ENCODE measurements at places on chromosomes 12 and 14.

DNA sequence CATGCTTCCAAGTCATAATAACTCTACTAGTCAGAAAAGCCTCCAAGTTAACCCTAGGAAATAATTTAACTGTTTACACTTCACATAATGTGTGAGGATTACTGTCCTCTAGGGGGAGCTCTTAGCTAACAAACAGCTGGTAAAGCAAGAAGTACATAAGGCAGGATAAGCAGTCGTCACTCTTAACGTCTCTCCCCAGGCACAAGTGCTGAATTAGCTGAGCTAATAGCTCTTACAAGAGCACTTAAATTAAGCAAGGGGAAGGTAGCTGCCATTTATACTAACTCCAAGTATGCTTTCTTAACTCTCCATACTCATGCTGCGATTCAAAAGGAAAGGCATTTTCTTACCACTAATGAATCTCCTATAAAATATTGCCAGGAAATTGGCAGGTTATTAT, 79.3 kb upstream of the TSPAN11 start:
- DNase-seq: no peak

DNA sequence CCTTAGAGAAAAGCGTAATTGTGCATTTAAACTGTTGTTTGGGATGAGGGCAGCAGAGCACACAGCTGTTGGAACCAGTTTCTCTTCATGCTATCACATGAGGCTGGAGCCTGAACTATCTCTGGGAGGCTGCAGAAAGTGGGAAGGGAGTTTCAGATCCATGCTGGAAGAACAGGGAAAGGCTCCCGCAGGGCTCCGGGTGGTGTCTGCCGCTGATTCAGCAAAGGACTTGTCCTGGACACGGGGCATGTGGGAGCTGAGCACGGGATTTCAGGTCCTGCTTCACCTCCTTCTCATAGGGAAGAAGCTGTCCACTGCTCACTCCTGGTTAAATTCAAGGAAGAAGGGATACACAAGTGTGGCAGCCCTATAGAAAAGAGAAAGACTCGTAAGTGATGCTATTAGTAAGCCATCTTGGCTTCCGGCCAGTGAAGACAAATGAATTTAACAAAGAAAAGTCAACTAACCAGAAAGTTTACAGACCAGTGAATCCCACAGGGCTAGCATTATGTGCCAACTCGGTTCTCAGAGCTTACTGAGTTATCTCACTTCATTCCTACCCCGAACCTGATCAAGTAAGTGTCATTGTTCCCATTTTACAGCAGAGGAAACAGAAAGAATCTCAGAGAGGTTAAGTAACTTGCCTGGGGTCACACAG, 6.7 kb upstream of the FZD10 start:
- no peak for DNase-seq

DNA sequence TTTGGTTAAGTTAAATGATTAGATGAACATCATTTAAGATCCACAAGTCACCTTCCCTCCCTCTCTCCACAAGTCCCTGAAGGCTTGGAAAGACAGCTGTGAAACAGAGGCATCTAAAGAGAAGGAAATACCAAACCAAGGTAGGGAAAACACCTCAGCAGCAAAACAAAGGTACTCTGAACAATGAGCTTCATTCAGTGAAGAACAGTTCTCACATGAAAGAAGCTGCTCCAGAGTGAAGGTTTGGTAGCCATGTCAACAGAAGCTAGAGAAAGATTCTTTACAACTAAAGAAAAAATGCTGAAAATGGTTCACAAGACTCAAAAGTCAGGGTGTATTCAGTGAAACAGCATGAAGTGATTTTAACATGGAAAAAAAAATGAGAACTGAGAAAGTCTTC, 69.4 kb downstream of the FGD6 start:
- no peak for DNase-seq

- DNase-seq: no peak
Observed at GRCh38 chr14:60339571-60339970, 90.5 kb downstream of the PPM1A start.

DNA sequence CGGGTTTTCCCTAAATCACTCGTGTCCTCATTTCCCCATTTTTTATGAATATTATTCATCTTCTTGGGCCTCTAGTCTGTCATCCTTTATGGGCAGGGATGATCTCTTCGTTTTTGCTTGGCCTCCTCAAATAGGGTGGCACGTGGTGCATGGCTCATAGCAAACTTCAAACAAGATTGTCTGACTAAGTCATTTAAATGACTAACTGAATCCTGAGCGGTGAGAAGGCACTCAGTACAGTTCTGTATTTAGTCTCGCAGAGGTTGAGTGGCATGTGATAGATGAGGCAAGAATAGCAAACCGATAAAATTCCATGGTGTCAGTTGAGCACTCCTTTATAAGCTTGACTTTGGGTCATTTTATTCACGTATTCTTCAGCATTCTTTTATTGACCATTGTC, 5.7 kb upstream of the JDP2 start:
- no peak for DNase-seq

DNA sequence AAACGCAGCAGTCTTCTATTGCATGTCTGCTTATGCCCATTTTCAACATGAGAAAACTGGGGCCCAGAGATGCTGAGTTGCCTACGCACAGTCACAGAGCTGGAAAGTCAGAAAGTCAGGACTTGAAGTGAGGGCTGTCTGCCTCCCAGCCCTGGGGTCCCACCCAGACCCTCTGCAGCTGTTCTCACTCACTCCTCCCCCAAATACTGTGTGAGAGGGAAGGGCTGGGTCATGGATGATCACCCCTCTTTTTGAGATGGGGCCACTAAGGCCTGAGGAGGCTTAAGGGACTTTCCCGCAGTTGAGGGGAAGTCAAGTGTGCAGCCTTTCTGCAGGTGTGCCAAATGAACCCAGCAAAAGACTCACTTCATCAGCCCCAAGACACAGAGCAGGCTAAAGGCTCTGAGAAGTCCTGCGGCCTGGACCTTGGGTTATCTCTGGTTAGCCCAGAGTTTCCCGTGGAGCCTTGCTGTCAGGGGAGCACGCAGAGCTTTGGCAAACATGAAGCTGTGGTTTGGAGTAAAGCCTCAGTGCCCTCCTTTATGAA, 18.7 kb downstream of the DTX1 start:
- DNase-seq: no peak

- DNase-seq: no peak
Observed at GRCh38 chr14:61513986-61514830, 181.1 kb upstream of the HIF1A start.

DNA sequence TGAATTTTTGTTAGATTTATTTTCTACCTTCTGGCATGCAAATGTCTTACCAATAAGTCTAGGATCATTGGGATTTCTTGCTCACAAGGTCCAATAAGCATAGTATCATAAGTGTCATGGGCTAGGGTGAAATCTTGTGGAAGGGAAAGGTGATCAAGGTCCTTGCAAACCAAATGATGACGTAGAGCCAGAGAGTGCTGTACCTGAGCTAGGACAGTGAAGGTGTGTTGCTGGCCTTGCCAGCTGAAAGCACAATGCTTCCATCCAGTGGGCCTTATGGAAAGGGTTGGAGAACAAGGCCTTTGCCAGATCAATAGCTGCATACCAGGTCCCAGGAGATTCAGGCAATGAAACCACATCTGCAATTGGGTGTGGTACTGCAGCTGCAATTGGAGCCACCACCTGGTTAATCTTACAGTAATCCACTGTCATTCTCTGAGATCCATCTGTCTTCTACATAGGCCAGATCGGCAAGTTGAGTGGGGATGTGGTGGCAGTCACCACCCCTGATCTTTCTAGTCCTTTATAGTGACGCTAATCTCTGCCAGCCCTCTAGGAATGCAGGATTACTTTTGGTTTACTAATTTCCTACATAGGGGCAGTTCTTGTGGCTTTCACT, 208.9 kb upstream of the MYL2 start:
- no peak for DNase-seq

DNA sequence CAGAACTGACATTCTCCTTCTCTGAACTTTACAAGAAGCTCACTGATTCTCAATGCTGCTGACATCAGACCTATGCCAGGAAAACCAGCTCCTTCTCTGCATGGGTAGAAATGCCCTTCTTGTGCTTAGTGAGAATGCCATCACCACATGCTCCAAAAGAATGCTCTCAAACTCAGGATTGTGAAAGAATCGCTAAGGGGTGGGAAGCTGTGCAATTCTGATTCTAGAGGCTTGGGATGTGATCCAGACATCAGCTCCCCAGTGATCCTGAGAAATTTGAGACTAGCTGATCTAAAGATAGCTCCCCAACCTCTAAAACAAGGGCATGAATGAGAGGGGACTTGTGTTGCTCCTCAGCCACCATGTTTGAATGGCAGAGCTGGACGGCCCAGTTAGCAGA, 113.2 kb downstream of the DPF3 start:
- no peak for DNase-seq

DNA sequence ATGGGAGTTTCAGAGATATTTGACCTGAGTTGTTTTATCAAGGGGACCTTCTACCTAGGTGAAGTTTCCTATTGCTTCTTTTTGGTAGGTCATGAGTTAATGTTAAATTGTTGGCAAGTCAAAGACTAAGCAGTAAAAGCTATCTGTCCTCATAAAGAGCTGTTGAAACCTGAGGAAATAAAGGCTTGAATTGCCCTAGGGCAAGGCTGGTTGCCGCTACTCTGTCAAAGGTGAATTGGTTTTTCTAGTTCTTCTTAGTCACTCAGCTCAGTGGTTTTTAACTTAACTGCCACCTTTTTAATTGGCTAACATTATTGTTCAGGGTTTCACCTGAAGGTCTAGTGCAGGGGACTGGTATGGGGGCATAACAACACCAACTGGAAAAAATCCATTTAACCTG, 441.6 kb upstream of the FBXO33 start:
- no peak for DNase-seq

- no peak for DNase-seq
Observed at GRCh38 chr12:124716208-124717130, 147.2 kb downstream of the SCARB1 start.

- DNase-seq: no peak
Observed at GRCh38 chr12:785706-786105, 33.3 kb downstream of the WNK1 start.

GRCh38 chr12:122827258-122827657, 8.0 kb upstream of the HIP1R start:
- DNase-seq: no peak

GRCh38 chr12:131027264-131027663, 73.6 kb downstream of the ADGRD1 start:
- no peak for DNase-seq

- DNase-seq: no peak
Observed at GRCh38 chr14:83712418-83713129, 1817.4 kb upstream of the FLRT2 start.

DNA sequence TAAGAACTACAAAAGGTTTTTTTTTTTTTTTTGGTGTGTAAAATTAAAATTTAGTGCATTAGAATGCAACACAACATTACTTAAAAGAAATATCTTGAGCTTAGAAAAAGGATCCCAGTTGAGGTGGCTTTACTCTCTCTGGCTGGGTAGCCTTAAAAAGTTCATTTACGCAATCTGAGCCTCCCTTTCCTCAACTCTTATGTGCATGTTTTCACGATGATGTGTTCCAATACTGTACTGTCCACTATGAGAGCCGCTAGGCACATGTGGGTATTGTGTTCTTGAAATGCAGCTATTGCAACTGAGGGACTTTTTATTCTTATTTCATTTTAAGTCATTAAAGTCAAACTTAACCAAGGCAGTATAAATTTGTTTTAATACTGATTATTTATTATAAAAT, 460.9 kb upstream of the SYT1 start:
- no peak for DNase-seq

DNA sequence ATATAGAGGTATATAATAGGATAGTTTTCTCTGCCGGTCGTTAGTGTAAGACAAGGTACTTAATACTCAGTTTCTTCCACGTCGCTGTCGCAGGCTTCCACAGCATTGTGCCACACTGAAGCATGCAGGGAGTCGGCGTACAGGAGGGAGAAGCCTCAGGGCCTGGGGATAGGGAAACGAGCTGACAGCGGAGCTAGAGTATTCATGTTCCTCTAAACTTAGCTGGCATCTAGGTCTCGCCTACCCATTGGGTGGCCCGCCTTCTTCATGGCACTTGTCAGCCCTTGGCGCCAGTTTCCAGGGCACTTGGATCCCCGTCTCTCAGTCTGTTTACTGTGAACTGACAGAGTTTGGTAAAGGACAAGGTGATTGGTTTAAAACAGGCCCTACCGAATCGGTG, 73.6 kb downstream of the GNS start:
- DNase-seq: no peak
